ENCODE measurements at places on chromosomes 3 and 15. TPM values are rescaled to one million over a fixed set of nuclear protein-coding genes. Genes with fewer than 3 reads are reported as not detected.

DNA sequence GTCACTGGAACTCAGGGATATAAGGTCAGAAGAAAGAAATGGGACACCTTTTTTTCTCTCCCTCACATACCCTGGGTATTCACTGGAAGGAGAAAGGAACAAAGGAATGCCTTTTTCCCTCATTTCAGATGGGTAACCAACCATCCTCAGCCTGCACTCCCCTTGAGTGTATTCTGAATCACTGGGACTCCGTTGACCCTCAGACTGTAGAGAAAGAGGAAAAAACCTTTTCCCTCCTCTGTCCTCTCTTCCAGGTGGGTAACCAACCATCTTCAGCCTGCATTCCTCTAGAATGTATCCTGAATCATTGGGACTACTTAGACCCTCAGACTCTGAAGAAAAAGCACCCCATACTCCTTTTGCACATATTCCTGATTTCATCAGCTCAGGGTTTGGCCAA lies 11.4 kb downstream of the PRR20G start:
- DNase-seq = no peak

GRCh38 chr3:195209847-195210265 lies 61.1 kb downstream of the XXYLT1 start:
- no peak for DNase-seq

DNA sequence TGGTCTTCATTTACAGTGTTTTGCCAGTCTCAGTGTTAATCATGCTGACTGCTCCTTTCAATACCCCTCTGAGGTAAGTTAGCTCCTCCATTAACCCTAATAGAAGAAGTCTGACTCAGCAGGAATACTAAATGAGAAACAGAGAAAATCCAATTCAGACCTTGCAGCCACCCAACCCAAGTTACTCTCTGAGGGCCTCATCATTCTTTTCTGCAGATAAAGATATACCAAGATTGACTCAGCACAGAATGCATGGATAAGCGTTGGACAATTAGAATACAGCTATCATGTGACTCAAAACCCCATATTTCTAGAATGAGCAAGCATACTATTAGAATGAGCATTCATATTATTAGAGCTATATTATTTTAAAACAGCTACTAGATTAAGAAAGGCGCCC lies 389.1 kb upstream of the SGO1 start:
- DNase-seq = no peak

DNA sequence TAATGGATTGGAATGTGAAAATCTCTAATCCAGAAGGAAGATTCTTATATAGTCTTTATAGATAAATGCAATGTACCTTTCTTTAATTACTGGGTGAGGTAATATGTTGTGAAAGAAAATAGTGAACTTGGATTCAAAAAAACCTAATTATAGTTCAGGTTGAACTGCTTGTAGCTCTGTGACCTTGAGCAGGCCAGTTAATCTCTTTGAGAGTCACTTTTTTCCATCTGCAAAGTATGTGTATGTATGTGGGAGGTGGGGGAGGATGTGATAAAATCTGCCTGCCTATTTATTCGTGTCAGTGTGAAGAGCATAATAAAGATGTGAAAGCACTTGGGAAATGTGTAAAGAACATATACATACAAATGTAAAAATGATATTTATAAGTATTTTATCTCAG lies 34.4 kb downstream of the GLCE start:
- DNase-seq = no peak

PSTPIP1 gene
- not detected for total RNA-seq

DNA sequence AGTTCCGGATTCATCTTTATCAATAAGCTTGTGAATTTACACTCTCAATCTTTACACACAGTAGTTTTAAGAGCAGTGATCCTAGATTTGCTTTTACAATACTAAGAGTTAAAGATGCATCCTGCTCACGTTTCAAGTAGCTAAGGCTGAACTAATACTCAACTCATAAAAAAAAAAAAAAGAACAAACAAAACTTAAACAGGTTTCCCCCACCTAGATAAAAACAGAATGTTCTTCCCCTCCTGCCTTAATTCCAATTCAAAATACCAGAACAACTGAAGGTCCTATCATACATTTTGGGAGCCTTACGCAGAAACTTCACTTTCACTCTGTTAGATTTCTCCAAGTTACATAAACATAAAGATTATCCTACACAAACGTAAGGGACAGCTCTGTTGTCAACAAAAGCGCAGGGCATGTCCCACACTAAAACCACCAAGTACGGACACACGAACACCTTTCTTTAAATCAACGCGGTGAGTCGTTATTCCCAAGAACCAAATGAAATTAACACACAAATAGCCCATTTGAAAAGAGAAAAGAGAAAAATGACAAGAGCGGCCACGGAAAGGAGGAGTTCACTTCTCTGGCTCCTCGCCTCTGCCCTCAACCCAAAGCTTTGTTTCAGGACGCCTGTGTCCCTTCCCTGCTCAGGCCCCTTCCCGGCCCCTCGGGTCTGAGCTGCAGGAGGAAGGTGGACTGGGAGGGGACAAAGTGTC lies 941 bp downstream of the CBLB start:
- no peak for DNase-seq

- no peak for DNase-seq
These were observed 78.2 kb upstream of the VEPH1 start for GRCh38 chr3:157581371-157581770.

GRCh38 chr3:17550624-17551023 lies 191.8 kb downstream of the TBC1D5 start:
- no peak for DNase-seq

DNA sequence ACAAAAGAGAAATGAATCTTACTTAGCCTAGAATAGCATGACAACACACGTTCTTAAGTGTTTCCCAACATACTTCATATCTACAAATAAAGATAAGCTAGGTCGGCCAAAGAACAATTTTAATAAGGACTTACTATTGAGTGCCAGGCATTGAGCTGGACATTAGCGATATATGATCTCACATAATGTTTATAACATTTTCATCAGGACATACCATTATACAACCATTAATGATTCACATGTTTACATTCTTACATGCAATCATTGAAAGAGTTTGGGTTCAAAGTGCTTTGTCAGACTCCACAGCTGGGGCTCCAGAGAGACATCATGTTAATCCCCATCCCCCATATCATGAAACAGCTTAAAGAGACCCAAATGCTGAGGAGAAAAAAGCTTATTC lies 189.0 kb downstream of the STT3B start:
- no peak for DNase-seq

DNA sequence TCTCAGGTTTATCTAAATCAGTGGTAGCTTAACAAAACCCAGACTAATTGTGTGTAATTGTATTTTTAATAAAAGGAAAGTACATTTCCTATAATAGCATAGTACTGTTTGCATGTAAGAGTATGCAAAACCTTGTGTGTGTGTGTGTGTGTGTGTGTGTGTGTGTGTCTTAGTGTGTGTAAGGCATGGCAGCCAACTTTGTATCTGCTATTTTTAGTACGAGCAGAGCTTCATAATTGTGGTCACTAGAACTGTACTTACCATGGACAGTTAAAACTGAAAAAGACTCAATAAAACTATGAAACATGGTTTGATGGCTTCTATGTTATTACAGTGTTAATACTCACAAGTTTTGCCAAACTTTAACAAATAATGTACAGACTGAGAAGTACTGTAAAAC lies 6.2 kb downstream of the P2RY1 start:
- no peak for DNase-seq

- DNase-seq = no peak
These were observed 102.0 kb upstream of the PLXNA1 start for GRCh38 chr3:126880901-126881300.

DNA sequence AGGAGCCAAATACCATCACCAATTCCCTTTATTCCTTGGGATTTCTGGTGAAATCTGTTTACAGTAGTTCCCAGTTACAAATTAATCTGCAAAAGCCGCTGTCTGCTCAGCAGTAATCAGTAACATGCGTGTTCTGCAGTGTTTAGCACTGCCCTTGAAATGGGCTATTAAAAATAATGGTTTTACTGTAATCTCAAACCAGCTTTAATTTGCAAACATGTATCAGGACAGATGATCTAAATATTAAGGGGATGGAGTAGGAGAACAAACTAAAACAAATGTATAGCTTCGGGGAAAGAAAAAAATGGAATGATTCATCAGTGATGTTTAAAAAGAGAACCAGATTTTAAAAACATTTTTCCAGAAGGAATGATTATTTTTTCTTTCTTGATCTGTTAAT lies 513.2 kb downstream of the MECOM start:
- no peak for DNase-seq

DNA sequence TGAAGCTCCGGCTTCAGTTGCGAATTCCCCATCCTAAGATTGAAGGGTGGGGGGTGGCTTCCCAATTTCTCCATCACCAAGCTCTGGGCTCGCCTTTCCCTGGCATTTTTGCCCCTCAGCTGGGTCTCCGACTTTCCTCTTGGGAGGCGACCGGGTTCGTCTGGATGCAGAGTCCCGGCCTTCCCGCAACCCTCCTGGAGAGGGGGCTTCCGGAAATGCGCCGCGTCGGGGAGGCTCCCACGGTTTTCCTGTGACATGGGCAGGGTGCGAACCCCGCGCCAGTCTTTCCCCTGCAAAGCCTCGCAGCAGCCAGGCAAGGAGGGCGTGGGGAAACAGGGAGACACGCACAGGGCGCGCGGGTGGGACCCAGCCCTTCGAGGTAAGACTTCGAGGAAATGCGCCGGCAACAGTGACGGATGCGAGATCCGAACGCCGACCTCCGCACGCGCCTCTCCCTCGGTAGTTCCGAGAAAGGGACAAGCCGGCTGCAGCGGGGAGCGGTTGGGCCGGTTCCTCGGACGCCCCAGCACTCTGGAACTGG lies 466 bp upstream of the HCN4 start:
- DNase-seq = no peak

DNA sequence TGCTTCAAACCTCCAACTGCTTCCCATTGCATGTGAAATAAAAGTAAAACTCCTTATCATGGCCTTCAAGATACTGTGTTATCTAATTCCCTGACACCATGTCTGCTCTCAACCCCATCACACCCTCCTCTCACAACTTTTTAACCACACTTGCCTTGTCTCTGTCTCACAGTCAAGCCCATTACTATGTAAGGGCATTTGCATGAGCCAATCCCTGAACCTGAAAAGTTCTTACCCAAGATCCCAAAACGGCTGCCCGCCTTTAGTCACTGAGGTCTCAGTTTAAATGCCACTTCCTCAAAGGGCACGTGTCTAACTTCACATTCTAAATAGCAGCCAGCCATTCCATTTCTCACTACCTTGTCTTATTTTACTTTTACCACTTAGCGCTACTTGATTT lies 83.1 kb downstream of the SST start:
- DNase-seq = no peak

Measured in pancreas (tissue), 10 donors.